Activated CD8-positive, alpha-beta T cell treated with anti-CD3 and anti-CD28 coated beads, Interleukin-2, amount 10 ng/mL, durations not matched to agents 7 days and 5 days (primary cell): ENCODE measurements at places on chromosomes 6 and 20.

GRCh38 chr20:48360342-48360975 lies 467.3 kb downstream of the PREX1 start:
- no peak for DNase-seq

DNA sequence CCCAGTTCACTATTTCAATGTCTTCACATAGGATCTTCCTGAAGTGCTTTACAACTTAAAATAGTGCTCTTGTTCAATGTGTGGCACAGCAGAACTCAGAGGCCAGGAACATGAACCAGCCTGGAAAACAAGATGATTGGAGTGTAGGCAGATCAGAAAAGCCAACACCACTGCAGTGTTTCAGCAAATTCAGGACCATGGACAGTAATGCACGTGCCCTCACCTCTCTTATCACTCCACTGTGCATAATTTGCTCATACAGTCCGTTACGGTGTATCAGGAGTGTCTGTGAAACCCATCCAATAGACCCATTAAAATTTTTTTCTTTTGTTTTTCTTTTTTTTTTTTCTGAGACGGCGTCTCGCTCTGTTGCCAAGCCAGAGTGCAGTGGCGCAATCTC lies 27.6 kb upstream of the HACE1 start:
- DNase-seq = peak; percentile 28

- DNase-seq = no peak
Measured at GRCh38 chr20:63497946-63498935, 642 bp downstream of the EEF1A2 start.

- peak; percentile 40 for DNase-seq
Measured at GRCh38 chr6:118580585-118581419, 32.7 kb downstream of the PLN start.

- DNase-seq = no peak
Measured at GRCh38 chr6:79993012-79993910, 11.2 kb upstream of the TTK start.

DNA sequence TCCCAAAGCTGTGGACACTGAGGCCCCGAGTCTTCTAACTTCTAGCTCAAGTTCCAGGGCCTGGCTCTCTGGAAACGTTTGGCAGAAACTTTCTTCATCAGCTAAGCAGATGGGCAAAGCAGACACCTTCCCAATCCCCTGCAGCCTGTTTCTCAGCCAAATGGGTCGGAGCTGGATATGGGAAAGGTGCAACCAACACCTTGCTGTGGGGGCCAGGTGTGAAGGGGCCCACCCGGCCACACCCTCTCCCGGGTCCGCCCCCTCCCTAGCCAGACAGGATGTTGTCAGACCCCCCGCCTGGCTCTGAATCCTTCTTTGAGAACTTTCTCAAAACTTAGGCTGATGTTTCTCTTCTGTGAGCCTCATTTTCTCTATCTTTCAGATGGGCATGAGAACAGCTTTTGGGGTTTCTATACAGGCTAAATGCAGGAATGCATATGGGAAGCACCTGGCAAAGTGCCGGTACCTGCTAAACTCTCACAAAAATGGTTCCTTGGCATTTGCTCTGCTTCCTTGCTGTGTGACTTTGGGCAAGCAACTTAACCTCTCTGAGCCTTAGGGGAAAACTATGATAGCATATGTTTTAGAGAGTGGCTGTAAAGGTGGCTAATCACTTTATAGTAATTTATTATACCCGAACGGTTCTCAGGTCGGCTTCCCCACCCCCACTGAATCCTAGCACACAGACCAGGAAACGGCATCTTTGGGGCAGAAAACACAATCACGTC lies 1.8 kb downstream of the SNAI1 start:
- no peak for DNase-seq

DNA sequence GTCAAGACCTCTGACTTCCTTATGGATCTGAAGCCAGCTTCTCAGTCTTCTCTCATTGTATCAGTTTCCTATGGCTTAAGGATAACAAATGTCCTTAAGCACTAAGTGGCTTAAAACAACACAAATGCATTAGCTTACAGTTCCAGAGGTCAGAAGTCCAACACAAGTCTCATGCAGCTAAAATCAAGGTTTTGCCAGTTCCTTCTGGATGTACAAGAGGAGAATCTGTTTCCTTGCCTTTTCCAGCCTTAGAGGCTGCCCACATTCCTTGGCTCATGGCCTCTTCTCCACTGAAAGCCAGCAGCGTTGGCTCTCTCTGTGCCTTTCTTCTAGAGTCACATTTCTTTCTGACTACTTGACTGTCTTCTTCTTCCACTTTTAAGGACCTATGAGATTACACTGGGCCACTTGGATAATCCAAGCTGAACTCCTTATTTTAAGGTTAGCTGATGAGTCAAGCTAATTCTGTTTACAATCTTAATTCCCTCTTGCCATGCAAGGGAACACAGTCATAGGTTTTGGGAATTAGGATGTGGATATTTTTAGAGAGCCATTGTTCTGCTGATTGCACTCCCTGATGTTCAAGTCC lies 179.0 kb downstream of the BCAS1 start:
- no peak for DNase-seq

DNA sequence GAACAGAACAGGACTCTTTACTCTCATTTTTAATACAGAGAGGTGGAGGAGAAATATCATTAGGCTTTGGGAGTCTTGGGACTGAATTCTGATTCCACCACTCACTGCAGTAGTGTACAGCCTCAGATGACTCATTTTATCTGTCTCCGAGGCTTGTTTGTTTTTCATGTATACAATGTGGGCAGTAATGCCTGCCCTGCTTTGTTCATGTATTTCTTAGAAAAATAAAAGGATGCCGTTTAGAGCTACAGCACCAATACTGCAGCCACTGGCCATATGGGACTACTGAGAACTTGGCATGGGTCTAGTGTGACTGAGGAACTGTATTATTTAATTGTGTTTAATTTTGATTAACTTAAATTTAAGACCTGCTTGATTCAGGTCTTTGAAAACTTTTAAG lies 41.2 kb upstream of the JAG1 start:
- DNase-seq = no peak

- no peak for DNase-seq
Measured at GRCh38 chr20:56839786-56840185, 210.7 kb downstream of the TFAP2C start.

DNA sequence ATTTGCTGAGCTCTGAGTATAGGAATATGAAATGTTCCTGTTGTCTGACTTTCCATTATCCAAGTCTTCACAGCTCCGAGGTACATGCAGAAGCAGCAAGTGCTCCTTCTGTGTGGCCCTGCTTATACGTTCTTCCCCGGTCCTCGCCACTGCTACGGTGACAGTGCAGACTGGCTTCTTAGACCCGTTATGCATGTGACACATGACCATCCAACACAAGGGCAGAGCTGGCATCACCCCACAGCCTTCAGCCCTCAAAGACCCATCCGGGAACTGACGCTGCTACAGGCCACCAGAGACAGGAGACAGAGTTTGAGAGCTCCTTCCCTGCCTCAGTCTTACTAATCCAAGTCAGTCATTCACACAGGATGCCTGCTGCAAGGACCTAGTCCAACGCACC lies 70.4 kb downstream of the TRAM2 start:
- DNase-seq = no peak

- no peak for DNase-seq
Measured at GRCh38 chr6:14305131-14305530, 187.6 kb downstream of the CD83 start.

DNA sequence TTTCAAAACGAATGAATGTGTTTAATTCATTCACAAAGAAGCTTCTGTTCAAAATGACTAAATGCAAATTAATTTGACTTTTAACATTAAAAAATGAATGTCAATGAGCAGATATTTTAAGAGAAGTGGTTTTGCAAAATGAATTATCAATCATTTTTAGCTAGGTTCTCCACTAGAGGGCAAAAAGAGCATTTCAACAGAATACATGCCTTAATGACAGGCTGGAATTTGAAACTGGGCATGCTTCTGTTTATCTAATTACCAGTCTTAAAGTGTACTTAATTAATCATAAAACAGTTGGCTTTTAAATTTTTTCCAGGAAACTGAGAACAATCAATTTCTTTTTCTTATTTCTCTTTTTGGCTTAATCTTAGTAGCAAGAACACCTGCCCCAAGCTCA lies 63.8 kb upstream of the TINAG start:
- DNase-seq = no peak

DNA sequence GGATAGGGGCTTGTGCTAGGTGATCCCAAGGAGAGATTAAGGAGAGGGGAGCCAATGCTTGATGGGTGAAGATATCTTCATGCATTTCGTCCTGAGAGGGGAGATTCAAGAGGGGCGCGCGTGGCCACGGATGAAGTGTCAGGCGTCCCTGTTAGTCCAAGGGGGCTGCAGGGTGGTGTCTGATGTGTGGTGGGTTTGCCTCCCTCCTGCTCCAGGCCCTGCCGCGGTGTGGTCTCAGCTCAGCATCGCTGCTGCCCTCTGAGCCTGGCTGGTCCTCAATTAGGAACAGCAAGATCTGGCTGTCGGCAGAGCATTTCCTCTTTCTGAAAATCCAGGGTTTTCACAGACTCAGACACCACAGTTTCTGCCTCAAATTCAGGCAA lies 318.0 kb downstream of the THBS2 start:
- DNase-seq = no peak

- DNase-seq = no peak
Measured at GRCh38 chr6:156146891-156147290, 630.3 kb upstream of the ARID1B start.

- no peak for DNase-seq
Measured at GRCh38 chr6:6002005-6002847, 4.5 kb downstream of the NRN1 start.

DNA sequence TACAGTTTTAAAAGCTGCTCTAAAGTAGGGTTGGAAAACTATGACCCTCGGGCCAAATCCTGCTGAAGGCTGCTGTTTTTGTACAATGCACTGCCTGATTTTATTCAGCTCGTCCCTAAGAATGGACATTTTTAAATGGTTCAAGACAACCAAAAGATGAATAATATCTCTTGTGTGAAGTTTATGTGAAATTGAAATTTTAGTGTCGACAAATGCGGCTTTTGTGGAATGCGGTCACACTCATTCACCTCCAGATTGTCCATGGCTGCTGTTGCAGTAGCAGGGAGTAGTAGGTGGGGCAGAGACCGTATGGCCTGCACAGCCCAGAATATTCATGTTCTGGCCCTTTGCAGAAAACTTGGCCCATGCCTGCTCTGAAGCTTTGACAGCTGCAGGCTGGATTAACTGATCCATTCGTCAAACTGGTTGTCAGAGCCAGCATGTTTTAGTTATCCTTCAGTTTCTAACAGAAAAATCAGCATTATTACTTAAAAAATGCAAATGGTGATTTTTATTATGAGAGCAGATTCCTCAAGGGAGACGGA lies 91.6 kb downstream of the PSMG4 start:
- DNase-seq = no peak

- DNase-seq = no peak
Measured at GRCh38 chr6:128532136-128532535, 11.7 kb upstream of the PTPRK start.

GRCh38 chr6:45507186-45507585 lies 129.5 kb upstream of the SUPT3H start:
- DNase-seq = no peak

DNA sequence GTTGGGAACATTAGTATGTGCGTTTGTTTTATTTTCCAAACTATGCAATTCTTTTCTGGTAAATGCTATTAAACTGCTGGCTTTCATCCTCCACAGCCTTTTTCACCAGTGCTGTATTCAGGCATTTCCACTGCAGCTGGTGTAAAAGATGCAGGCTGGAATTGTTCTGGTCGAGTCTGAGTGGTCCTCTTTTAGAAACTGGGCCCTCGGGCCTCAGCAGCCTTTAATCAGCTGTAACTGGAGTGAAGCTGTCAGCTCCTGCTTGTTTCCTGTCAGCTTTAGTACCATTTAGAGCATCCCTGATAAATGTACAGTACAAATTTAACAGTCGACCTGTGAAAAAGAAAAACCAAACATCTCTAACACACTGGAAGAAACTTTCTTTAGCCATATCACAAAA lies 979.6 kb downstream of the TFAP2A start:
- DNase-seq = no peak

DNA sequence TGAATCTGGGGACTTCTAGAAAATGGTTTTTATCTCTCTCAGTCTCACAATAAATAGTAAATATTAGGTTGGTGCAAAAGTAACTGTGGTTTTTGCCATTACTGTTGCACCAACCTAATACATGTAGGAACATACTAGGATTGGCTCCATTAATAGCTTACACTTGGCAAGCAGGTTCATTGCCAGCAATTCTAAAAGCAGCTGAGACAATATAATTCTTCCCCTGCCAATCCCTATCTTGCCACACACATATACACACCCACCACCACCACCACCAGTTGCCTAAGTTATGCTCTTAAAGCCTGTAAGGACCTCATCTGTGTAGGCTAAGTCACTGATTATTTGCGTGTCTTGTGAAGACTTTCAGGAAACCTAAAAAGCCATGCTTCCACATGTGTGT lies 145.1 kb downstream of the KIF16B start:
- no peak for DNase-seq

GRCh38 chr6:6645261-6645917 lies 56.9 kb downstream of the LY86 start:
- DNase-seq = no peak

GRCh38 chr20:19782669-19783068 lies 24.6 kb downstream of the RIN2 start:
- DNase-seq = no peak
